Frontal cortex (tissue), 4 donors: ENCODE measurements at places on chromosomes 3 and 15. TPM values are rescaled to one million over a fixed set of nuclear protein-coding genes. Genes with fewer than 3 reads are reported as not detected.

IGSF11 gene
- 10.2 TPM for total RNA-seq

ZNF197 gene
- total RNA-seq = 62.4 TPM

GOLGA8B gene
- 28.9 TPM for total RNA-seq

- no peak for DNase-seq
These were observed 29.0 kb upstream of the PLSCR4 start for GRCh38 chr3:146279951-146280350.

DNA sequence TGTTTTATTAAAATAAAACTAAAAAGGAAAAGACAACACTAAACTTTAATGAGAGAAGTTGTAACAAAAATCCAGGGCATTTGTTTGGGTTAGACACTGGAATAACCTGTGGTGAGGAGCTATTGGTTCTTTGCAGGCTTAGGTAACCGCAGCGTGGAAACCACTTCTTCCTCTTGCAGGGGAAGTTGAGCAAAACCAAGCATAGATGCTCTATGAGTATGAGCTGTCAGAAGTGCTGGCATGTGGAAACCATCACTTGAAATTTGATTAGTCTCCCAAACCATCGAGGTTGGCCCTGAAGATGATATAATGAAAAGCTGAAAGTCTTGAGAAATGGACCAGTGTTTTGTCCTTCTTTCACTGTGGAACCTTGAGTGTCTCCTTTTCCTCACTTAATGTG, 127.1 kb upstream of the RBMS3 start:
- no peak for DNase-seq

DNA sequence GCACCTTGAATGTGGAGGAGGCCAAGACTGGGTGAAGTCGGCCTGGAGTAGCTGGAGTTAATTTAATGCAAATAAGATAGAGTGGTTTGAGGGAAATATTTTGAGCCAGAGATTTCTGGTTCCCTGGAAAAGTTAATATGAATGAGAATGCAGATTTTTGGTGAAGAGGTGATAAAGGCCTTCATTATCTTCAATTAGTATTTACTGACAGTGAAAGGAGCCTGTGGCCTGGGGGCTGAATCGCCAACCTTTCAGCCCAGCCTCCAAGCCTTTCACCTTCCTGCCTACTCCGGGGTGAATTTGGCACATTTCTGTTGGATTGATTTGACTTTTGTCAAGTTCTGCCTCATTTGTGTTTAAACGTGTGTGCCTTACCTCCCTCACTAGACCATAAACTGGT, 147.8 kb downstream of the SOX2 start:
- DNase-seq = no peak

DNA sequence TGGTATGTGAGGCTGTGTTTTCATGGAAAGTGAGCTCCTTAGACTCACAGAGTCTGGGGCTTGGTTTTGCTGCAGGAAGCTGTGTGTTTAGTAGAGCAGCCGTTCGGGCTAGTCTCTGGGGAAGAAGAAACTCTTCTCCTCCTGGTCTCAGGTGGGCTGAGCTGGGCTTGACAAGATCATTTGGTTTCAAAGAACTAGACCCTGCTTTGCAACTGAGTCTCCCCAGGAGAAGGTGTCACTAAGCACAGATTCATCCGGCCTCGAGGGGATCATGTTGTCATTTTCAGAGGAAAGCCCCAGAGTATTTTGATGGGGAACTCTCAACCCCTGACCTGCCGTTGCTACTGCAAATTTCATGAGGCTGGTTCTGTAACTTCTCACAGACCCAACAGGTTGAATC, 188.5 kb downstream of the FAM43A start:
- no peak for DNase-seq

DNA sequence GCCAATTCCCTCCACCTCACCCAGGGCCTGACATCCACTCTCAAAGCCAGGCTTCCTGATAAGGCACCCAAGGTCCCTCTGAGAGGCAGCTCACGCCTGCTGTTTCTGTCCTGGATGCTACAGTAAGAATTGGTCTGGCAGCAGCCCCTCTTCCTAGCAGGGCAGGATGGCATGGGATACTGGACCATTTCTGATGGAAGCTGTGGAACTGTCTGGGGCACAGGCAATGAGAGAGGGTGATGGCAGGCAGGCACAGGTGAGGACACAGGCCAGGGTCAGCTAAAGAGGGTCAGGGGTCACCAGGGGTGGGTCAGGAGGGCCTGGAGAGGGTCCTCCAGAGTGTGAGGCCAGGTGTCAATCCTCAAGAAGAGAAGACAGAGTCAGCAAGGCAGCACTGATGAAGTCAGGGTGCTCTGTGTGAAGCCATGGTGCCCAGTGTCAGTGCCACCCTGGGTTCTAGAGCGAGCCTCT, 41.9 kb upstream of the SLC41A3 start:
- no peak for DNase-seq

DNA sequence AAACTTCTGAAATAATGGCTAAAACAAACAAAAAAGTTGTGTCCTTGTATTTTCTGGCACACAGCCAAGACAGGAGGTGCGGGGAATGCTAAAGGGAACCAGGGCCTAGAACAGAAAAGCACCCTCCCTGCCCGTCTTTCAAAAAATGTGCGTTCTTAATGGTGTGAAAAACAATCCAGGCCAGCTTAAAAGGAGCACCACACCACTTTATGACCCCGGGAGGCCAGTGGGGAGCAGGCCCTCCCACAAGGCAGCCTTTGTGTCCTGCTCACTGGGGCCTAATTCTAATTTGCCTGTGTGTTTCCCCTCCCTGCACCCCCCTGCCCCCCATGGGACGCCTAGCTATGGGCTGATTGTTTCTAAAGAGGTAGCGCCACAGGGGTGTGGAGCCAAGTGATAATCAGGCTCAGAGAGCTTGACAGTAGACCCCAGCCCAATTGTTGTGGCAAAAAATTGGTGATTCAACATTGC, 181.4 kb downstream of the GREM1 start:
- no peak for DNase-seq

DNA sequence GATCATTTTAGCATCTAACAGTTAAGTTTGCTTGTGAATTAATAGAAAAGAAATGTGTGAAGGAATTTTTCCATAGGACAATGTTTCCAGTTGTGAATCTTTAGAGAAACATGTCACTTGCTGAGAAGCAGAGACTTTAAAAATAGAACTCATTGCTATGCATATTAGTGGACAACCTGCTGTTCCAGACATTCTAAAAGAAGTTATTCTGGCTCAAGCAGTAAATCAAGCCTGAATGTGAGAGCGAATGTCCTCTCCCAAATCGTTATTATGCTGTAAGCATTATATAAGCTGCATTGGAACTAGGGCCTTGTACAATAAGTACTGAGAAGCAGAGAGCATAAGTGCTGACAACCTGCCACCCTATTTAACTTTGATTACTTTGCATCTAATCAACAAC, 990.9 kb downstream of the PLOD2 start:
- peak; percentile 5 for DNase-seq
